ENCODE measurements at places on chromosomes 2 and 18.

GRCh38 chr18:78323453-78324197 lies 656.0 kb upstream of the SALL3 start:
- no peak for DNase-seq

DNA sequence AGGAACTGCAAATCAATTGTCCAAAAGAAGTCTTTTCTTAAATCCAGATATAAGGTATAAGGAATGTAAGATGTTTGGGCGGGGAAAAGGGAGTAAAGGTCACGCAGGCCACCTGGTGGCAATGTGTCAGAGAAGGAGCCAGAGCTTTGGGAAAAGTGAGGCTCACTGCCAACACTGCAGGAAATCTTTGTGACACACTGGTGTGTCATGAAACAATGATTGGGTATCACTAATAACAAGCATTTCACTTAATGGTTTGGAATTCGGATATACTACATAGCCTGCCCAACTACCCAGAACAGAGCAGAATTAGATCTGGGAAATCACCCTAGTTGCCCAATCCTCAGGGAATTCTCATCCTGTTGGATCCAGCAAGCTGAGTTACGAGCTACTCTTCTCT lies 61.0 kb downstream of the RBMS1 start:
- DNase-seq, result no peak

GRCh38 chr18:2826581-2826980 lies 20.2 kb upstream of the EMILIN2 start:
- no peak for DNase-seq

- no peak for DNase-seq
Measured at GRCh38 chr2:46985512-46985911, 69.9 kb upstream of the MCFD2 start.

DNA sequence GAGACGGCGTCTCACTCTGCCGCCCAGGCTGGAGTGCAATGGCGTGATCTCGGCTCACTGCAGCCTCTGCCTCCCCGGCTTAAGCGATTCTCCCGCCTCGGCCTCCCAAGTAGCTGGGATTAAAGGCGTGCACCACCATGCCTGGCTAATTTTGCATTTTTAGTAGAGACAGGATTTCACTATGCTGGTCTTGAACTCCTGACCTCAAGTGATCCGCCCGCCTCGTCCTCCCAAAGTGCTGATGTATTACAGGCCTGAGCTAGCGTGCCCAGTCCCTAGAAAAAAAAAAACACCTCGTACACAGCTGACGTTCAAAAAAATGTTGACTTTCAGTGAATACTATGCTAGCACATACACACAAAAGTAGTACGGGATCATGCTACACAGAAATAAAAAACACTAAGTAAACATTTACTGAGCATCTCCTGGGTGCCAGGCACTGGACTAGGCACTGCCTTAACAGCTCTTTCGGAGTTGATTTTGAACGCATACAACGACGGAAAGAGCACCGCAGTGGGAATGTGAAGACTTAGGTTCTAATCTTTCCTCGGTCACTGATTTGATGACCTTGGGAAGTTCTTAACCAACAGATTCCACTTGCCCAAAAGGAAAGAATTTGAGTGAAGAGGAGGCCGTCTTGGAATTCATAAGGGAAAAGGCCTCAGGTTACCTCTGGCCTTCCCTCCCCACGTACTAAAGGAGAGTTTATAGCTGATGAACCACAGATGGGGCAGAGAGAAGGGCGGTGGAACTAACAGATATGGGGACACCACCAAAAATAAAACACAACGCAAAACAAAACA lies 1.1 kb downstream of the DNAJC27 start:
- no peak for DNase-seq

DNA sequence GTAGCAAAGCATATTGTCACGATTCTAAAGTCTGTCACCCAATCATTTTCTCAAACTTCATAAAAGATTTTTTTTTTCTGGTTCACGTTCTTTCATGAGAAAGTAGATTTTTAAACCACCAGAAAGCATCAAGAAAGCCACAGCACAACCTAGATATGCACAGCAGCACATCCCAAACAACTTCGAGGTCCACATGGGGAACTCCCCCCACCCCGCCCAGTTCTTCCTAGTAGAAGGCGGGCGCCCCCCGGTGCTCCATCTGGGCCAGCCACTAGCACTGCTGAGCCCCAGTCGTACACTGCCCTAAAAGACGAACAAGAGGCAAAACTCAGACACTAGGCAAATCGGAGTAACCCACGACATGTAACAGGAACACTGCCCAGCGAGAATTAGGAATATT lies 15.5 kb downstream of the HDLBP start:
- no peak for DNase-seq

DNA sequence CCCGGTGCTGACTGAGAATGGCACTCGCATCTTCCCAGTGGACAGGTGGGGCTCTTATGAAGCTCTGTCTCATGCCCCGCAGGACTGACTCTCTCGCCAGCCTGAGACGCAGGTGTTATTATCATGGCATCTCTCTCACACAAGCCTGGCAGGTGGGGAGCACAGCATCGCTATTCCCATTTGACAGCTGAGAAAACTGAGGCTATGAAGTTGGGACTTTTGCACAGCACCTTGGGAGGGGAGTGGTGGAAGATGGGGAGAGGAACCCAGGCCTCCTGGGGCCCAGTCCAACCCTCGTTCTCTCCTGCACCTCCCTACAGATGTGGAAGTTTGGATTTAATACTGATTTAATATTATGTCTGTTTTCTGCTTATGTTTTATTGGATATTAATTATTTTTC lies 9.0 kb upstream of the NTSR2 start:
- DNase-seq, result no peak

DNA sequence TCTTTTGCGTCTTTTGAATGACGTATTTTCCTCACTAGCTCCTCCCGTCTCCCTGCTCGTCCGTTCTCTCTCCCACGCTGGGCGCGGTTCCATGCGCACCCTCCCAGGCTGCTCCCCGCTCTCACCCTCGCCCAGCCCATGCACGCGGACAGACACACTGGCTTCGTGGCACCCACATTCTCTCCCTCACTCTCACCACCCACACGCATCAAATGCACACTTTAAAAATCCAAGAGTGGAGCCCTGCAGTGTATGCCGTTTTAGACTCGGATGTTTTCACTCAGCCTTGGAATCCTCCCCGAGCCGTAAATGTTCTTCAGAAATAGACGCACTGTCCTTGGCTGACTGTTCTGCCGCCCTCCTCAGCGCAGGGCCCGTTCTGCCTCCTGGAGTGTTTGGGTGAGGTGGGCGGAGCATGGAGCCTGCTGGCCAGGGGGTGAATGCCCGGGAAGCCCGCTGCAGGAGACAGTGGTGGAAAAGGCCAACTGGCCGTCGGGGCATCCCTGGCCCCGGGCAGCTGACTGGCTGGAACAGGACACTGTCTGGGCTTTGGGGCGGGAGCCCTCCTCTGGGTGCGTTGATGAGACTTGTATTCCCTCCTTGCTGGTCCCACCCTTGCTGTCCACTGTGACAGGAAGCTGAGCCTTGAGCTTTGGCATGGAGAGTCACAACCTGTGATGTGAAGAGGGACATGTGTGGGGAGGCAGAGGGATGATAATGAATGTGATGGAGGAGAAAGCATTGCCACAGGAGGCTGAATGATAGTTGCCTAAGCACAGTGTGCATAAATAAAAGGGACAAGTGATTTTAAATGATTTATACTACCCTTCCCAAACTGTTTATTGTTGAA lies 35.4 kb upstream of the LYPD6B start:
- no peak for DNase-seq

- DNase-seq, result peak; percentile 62
Measured at GRCh38 chr2:28602751-28603639, 107.1 kb downstream of the PLB1 start.

DNA sequence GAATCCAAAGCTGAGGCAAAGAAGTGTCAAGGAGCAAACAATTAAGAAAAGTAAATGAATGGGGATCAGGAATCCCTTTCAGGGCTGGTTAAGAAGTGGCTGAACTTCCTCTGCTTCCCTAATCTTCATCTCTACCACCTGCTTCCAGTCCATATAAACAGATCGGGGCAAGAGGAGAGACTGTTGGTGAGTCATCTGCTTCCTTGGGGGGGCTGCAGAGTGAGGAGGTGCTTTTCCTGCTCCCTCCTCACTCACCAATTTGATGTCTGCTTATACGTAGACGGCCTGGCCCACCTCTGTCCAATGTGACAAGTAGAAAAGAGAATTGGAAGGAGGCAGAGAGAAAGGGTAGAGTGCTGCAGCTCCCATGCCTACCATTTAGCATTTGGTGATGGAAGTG lies 68.4 kb downstream of the NAB1 start:
- DNase-seq, result peak; percentile 8

DNA sequence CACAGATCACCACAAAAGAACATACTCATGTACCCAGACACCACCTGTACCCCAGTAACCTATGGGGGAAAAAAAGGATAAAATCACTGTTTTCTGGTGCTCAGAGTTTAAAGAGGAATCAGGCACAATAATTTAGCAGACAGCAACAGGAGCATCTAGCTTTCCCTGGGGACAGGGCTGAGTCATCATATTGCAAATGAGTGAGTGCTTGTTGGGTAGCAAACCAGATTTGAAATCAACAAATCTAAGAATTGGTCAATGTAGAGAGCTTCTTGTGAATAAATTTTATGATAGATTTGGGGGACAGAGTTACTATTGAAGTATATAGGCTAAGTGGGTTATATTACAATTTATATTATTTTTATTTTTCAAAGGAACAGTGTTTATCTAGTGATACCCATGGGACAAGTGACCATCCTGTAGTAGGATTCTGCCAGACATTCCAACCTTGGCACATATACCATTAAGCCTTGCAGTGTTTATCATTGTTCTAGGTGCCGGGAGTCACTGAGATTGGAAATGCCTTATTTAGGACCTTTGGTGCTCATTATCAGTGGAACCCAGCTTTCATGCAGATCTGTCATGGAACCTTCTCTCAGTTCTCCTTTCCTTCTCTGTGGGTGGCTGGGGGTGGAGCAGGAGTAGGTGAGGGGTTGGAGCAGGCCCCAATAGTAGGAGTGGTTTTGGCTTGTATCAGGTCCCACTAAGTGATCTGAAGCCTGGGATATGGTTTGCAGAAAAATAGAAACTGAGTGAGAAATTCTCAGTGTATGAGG lies 117.2 kb downstream of the CERS6 start:
- DNase-seq, result no peak

GRCh38 chr2:59909147-59909546 lies 644.3 kb downstream of the BCL11A start:
- no peak for DNase-seq

DNA sequence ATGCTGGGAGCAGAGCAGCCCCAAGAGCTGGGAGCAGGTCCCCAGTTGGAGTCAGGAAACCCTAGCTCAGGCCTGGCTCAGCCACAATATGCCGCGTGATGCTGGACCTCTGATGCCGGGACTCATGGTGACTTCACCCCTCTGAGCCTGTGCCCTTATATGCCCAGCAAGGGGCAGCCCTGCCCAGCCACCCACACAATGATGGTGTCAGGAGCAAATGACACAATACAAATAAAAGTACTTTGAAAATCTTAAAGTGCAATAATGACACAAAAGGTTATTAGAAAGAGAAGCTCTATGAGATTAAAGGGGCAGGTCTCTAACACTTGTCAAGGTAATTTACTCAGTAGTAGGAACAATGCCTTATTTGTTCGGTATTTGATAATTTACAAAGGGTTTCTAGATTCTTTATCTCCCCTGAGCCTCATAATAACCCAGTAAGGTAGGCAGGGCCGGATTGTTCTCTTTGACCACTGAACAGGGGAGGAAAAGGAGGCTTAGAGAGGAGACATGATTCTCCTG lies 18.3 kb upstream of the KIF3C start:
- DNase-seq, result no peak

DNA sequence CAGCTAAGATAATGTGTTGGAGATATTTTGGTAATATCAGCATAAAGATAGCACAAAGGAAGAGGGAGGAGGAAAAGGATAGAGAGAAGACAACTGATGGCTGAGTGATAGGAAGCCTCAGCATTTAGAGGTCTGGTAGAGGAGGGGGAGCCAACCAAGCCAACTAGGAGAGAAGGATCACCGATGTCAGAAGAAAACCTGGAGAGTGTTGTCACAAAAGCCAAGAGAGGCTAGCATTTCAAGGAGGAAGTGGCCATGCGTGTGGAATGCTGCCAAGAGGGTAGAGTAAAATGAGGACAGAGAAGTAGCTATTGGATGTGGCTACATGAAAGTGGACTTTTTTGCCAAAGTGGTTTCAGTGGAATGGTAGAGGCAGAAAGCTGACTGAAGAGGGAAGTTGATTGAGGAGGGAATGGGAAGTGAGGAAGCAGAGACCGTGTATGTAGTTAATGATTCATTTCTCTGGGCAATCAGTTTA lies 34.3 kb downstream of the LCLAT1 start:
- DNase-seq, result peak; percentile 86

DNA sequence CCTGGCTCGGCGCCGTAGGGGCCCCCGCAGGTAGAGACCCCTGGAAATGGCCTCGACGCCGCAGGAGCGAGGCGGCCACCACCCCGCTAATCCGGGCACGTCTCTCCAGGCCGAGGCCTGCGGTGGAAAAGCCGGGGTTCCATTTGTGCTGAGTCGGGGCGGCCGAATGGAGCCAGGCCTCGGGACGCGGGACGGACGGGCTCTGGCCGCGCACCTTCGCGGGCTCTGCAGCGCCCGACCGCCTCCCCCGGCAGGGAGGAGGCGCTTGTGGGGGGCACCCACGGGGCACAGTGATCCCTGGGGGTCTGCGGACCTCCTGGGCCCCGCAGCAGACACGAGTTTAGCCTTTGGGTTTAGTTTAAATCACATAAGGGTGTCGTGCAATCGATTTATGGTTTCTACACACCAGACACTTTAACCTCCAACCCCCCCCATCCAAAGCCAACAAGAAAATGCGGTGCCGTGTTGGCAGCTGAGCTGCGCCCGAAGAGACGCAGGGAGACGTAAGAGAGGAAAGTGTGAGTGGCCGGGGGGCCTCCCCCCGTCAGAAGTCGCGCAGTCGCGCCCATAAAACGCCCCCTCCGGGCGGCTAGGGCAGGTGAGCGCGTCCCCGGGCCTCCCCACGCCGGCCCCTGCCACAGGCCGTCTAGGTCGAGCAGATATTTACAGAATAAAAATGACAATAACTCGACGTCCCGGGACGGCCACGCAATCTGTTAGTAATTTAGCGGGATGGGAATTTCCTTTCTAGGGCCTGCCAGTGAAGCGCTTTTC lies 1.0 kb upstream of the NFATC1 start:
- DNase-seq, result no peak

DNA sequence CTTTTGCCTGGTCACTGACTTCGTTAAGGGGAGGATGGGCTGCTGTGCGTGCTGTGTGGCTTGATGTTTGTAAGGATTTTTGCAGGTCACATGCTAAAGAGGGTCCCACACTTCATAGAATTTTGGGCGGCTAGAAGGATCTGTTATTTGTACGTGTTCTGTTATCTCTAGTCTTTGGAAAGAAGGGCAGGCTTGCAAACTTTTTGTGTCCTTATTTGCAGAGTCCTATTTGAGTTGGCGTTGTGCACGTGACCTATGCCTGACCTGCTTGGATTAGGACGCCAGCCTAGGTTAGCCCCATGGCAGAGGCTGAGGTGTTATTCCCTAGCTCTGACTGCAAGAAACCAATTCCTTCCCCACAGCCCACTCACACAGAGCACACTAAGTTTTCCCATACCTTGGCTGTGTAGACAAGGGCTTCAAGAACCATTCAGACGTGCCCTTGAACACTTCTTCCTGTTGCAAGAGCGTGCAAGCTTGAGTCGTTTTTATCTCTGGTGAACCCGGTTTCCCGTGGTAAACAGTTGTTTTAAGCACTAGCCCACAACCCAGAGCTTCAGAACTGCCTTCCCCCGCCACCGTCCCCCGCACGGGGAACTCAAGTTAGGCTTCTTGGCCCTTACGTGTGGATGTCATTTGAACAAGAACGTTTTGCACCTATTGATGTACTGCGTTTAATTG lies 94.6 kb downstream of the LDLRAD4 start:
- DNase-seq, result peak; percentile 50

GRCh38 chr18:29780816-29781215 lies 1261.7 kb downstream of the DSC3 start:
- DNase-seq, result no peak

Data from KBM-7 (cell line).